ENCODE measurements at places on chromosomes 1 and 21.

- DNase-seq = no peak
Observed at GRCh38 chr1:207866471-207867135, 44.3 kb downstream of the CD34 start.

DNA sequence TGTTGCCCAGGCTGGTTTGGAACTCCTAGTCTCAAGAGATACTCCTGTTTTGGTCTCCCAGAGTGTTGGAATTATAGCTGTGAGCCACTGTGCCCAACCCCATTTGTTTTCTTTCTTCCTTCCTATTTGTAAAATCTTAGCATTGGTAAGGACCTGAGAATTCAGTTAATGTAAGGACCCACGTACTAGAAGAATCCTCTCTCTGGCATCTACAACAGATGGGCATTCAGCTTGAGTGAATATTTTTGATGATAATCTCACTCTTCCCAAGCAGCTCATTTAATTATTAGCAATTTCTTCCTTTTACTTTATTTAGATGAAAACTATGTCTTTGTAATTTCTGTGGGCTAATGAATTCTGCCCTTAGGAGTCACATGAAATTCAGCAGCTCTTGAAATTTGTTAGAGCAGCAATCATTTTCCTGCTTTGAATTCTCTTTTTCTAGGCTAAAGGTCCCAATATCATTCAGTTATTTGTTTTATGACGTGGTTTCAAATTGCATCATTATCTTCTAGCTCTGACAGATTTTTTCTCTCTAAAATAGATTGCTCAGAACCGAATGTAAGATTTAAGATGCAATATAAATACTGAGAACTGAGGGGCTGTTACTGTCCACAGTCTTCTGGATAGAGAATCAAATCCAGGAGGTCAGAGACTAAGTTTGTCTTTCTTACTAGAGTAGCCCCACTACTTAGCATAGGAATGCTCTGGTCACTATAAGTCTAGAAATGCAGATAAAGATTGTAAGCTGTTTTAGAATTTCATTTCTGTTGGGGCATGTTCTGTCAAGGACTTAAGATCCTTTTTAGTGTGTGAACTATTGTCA lies 59.4 kb downstream of the EPB41 start:
- no peak for DNase-seq

DNA sequence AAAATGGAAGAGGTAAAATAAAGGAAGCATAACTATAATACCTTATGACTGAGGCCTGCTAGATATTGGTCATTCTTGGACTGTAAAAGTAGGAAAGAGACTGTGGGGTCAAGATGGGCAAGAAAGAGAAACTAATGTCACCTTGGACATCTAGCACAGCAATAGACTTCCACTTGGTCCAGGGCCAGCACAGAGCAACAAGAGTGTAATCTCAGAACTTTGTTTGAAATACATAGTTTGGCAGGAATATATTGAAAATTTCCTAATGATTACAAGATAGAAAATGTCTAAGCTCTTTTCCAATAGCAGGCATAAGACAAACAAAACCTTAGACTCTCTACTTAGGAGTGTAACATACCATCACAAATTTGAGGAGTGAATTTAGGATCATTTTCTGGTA lies 4.6 kb downstream of the LRRC8C start:
- DNase-seq = no peak

DNA sequence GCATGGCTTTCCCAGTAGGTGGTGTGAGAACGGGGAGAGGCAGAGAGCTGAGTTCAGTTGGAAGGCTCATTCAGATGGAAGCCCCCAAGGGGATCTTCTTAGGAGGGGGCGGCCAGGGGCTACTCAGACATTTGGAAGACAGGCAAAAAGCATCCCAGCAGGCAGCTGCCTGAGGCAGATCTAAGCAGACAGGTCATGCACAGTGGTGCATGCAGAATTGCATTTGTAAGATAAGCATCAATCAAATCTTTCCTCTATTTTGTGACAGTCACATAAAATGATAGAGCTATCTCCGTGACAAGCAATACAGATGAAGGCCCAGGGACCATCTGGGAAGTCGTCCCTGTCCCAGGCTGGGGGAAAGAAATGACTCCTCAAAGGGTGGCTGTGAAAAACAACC lies 3.8 kb downstream of the RAB3B start:
- no peak for DNase-seq

DNA sequence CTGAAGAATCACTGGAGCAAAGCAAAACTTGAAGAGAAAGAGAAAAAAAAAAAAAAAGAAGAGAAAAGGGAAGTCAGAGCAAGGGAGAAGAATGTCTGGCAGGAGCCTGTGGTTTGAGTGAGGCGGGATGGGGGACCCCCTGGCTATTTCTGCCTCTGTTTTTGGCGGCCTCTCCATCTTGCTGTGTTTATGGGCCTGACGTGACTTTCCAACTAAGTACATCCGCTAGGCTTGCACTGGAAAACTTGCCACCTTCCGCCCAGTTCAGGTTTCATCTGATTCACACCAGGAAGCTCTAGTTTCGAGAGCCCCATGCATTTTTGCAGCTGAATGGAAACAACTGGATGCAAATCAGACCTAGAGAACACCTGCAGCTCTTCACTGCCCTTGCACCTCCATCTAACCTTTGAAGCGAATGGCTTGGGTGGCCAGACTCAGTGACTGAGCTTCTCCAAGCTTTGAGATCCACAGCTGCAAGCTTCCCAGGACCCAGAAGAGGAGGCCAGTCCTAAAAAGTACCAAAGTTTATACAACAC lies 28.0 kb downstream of the TBX15 start:
- DNase-seq = no peak

DNA sequence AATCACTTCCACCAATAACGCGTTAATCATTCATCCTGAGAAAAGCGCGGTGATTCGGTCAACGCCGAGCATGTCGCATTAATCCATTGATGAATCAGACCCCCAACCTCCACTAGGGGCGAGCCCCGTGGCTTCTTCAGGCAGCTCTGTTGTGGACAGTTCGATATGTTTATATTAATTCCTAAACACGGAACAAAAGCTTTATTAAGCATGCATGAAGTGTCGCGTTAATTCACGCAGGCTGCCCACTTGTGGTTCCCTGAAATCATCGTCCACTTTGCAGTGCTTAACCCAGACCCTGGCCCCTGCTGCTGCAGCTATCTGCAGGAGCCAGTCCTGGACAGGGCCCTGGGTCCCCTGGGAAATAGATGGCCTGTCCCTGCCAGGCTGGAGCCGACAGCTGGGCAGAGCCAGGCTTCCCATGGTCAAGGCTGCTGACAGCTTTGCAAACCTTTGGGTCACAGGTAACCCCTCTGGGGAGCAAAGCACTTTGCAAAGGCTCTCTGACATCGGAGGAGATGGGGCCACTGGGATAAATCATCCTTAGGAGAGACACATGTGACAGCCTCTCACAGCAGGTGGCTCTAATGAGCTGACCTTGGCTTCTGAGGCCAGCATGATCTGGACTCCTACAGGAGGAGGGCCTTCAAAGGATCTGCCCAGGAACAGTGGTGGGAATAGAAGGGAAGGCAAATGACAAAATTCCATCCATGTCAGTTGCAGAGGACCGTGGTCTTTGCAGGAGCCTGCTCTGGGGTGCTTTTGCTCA lies 137.0 kb upstream of the AJAP1 start:
- DNase-seq = no peak

- DNase-seq = no peak
Observed at GRCh38 chr21:41009398-41010100, 158.4 kb upstream of the BACE2 start.
